ENCODE measurements at places on chromosomes 13 and 19.

- no peak for DNase-seq
These were observed 21.4 kb downstream of the MAP4K1 start for GRCh38 chr19:38596057-38596981.

DNA sequence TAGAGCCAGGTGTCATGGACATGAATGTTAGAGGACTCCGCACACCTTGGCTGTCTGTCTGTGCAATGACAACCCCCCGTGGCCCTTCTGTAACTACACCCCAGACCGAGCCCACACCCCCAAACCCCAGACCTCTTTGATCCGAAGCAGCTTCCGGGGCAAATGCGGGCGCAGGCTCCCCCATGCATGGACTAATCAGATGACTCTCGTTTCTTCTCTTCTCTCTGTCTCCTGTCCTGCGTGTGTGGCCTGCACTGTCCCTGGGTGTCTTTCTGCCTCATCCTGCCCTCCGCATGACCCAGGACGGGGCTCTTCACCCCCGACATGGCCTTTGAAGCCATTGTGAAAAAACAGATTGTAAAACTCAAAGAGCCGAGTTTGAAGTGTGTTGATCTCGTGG lies 38.9 kb downstream of the TMED1 start:
- DNase-seq = no peak

- no peak for DNase-seq
These were observed 15.0 kb upstream of the ALOX5AP start for GRCh38 chr13:30720172-30720869.

- DNase-seq = no peak
These were observed 7.2 kb upstream of the ZNF606 start for GRCh38 chr19:58009666-58010301.

DNA sequence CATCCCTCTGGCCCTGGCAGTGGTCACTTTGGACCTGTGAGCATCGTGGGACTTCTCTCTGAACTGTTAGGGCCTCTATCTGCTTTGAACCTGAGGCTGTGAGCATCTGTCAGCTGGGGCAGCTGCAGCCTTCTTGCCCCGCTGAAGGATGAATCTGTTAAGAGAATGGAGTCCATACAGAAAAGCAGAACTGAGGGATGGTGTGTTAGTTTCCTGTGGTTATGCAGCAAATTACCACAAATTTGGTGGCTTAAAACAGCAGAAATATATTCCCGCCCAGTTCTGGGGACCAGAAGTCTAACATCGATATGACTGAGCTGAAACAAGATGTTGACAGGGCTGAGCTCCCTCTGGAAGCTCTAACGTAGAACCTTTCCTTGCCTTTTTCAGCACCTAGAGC lies 1.6 kb upstream of the ZNF497 start:
- no peak for DNase-seq

DNA sequence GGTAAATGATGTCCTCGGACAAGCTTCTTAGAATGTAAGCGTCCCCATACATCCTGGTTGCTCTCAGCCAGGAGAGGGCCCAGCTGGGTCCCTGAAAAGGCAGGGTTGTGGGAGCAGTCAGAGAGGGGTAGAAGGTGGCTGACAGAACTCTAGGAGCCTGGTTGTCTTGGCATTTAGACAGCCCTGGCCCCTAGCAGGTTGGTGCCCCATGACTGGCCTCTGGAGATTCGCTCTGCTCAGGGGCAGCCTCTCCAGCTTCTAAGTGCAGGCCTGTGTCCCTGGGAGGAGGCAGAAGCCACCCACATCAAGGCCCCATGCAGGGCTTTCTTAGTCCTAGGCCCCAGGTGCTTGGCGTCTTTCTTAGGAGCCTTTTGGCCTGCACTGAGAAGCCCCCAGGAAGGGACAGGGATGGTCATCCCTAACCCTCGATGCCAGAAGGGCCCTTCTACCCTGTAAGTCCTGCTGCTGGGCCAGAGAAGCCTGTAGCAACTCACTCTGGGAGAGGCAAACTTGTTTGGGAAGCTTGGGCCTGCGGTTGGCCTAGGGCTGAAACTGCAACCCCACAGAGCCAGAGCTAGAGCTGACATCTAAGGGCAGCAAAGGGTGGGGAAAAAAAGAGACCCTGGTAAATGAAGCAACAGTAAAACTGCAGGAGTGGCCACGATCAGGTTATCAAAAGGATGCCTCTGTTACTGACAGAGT lies 2.8 kb upstream of the CDX2 start:
- DNase-seq = no peak

- no peak for DNase-seq
These were observed 221.1 kb downstream of the DNAJC15 start for GRCh38 chr13:43244481-43244880.

DNA sequence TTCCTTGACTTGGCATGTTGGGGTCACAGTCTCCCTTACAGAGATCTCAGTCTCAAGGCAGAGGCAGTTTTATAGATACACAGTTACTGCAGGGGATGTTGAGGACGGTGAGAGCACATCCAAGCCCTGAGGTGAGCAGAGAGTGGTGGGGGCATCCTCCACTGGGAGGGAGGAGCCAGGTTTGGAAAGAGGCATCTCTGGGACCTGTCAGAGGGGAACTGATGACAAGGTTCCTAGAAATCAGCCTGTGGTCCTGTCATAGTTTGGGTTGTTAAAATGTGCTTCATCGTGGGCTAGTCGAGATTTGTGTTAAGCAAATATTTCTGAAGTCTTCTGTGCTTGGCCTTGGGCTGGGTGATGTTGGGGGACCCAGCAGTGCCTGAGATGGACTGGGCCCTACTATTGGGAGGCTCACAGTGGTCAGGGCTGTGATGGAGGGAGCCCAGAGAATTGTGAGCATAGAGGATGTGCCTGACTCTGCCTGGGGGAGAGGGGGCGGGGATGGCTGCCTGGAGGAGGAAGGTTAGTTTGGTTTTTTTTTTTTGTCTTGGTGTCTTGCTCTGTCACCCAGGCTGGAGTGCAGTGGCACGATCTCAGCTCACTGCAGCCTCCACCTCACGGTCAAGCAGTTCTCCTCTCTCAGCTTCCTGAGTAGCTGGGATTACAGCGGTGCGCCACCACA lies 3.9 kb downstream of the SUPT5H start:
- no peak for DNase-seq

GRCh38 chr19:40530091-40530901 lies 46.4 kb upstream of the SHKBP1 start:
- no peak for DNase-seq
